Body of pancreas (tissue), 4 donors: ENCODE measurements at places on chromosomes 11 and 22. TPM values are rescaled to one million over a fixed set of nuclear protein-coding genes. Genes with fewer than 3 reads are reported as not detected.

The OR10D3 gene
- total RNA-seq = not detected

- no peak for DNase-seq
Observed at GRCh38 chr22:17818180-17818579, 43.9 kb upstream of the BID start.

DNA sequence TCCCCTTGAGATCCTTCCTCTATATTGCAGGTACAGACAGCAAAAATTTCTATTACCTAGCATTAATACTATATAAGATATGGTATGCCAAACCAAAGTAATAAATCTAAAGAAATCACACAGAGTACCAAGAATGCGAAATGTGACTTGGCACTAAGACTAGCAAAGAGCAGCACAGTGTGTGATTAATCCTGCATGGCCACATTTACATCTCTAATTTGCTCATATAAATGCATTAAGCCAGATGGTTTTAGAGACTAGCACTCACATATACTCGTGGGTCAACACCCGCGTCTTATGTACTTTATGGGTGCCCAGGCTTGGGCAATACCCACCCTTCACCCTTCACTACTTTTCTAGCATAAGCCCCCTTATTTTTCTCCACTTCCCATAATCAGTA is 213.2 kb downstream of the TTC28 start:
- DNase-seq = no peak

DNA sequence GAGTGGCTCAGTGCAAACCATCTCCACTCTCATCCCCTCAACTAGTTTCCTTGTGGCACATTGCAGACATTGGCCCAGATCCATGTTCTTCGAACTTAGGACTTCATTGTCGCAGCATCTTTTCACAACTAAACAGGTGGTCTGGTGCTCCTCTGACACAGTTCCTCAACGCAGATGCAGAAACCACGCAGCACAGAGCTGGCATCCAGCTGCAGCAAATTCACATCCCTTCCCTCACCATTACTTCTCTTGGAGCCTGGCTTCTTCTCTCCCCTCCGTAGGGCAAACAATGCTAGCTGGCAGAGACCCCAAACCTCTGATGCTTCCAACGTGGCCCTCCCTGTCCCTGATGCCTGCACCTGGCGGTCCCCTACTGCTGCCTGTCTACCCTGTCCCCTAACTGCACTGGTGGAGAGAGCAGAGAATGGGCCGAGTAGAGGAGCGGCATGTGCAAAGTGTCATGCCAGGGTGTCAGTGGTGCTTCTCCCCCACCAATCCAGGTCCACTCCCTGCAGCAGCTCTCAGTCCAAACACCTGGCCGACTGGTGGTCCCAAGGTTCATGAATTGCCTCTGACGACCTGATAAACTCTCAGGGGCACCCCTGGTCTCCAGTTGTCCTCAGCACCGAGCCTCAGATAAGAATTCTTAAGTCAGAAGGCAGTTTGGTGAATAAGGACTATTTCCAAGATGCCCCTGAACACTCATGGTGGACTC is 18.1 kb downstream of the TMPRSS13 start:
- no peak for DNase-seq

- no peak for DNase-seq
Observed at GRCh38 chr11:128053981-128054931, 533.1 kb downstream of the ETS1 start.

- DNase-seq = no peak
Observed at GRCh38 chr11:74212533-74212932, 41.4 kb downstream of the PPME1 start.

DNA sequence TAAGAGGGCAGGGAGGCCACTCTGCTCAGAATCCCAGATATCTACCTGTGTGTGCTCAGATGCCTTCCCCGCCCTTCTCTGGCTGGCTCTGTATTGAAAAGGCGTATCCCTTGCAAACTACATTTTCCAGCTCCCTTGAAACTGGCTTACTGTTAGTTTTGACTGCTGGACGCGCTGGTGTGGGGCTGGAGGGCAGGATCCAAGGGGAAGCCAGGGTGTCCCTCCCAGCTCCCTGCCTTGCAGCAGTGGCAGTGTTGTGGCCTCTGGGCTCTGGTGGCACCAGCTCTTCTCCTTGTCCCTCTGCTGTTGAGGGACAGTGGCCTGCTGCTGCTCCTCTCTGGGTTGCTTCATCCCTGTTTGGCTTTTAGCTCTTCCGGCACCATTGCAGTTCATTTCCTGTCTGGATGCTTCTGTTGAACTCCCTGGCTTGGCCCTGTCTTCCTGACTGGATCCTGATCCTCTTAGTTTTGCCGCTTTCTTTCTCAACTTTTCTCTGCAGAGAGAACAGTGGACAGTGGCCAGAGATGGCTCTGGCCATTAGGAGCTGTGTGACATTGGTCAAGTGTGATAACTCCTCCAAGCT is 107.1 kb upstream of the PARVA start:
- no peak for DNase-seq

DNA sequence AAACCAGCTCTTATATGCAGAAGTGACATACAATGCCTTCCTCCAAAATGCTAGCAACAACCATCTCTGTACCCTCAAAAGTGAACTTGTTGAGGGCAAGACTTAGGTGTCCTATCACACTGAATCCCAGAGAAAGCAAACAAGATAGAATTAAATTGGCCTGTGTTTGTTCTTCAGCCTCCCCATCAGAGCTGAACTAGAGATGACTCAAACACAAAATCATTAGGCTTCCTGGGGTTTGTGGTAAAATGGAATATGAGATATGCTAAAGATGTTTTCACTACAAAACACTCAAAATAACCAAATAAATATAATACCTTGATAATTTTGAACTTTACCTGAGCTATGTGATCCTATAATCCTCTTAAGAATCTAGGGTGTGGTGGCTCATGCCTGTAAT is 31.6 kb downstream of the ZNF214 start:
- no peak for DNase-seq

The MAPK8IP2 gene
- total RNA-seq = 2.9 TPM
